ENCODE measurements at places on chromosomes 11 and 22. TPM values are rescaled to one million over a fixed set of nuclear protein-coding genes. Genes with fewer than 3 reads are reported as not detected.

The PLAAT2 gene
- total RNA-seq: 1.3 TPM

The CCDC73 gene
- 0.13 TPM for total RNA-seq

The KBTBD3 gene
- total RNA-seq: 5.8 TPM

The RPS19BP1 gene
- total RNA-seq: 55.2 TPM

The TP53AIP1 gene
- total RNA-seq: 4.6 TPM

The H19 gene
- total RNA-seq: 59.4 TPM

The VSIG10L2 gene
- total RNA-seq: 0.38 TPM

The NUP160 gene
- 21.4 TPM for total RNA-seq

- DNase-seq: no peak
Observed at GRCh38 chr22:31977939-31978338, 33.6 kb downstream of the YWHAH start.

- peak; percentile 2 for DNase-seq
Observed at GRCh38 chr11:114821621-114822412, 143.5 kb downstream of the NXPE2 start.

GRCh38 chr11:121555121-121555520, 102.4 kb upstream of the SORL1-AS1 start:
- no peak for DNase-seq

DNA sequence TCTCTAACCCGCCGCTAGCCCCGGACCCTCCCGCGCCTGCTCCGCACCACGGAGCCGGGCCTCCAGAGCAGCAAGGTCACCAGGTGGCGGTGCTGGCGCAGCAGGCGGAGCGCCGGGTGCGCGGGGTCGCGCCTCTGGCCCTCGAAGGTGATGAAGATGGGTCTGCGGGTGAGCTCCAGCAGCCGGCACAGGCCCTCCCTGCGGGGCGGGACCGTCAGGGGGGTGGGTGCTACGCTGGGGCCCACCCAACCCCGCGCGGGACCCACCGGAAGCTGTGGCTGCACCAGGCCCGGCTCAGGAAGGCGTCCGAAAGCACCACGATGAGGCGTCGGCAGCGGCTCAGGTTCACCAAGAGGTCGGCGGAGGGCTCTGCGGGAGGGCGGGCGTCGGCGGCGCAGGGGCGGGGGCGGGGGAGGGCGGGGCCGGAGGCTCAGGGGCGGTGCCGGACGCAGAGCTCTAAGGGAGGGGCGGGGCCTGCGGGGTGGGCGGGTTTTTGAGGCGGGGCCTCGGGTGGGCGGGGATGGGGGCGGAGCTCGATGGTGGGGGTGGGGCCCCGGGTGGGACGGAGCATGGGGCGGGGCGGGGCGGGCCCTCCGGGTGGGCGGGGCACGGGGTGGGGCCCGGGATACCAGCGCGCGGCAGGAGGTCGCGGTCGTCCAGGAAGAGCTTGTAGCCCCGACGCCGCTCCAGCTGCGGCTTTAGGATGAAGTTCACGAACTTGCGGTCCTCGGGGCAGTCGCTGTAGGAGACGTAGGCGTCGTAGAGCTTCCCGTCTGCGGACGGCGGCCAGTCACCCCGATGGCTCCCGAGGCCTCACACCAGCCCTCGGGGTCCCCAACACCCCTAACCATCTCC, 7.8 kb downstream of the SIGIRR start:
- DNase-seq: peak; percentile 73

DNA sequence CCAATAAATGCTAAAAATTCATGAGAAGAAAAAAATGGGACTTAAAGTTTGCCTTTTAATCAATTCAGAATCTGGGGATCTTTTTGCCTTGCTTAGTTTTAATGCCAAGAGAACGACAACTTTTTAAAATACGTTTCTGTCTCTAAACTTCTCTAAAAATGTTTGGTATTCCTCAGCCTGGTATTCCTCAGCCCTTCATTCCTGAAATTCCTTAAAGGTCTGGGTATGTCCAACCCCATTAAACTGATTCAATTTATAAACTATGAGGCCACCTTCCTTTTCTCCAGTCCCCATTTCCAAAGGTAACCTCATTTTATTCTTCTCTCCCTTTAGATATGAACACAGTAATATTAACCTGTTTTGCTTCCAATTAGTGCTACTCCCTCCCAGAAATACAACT, 16.6 kb downstream of the POLA2 start:
- no peak for DNase-seq

DNA sequence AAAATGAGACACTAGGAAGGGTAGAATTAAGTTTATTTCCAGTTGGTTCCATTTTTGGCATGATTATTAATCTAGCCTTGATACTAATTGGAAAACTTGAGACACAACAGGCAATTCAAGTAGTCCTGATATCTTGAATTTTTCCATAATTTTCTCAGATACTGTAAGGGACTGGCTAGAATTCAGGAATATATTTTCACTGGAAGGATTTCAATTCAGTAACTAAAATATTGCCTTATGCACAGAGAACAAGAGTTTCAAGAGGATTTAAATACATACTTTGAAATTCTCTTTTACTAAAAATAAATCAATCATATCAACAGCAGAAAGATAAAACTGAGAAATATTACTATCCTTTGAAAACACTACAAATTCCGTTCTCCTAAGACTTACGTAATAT, 632.9 kb downstream of the LRRC4C start:
- DNase-seq: no peak

DNA sequence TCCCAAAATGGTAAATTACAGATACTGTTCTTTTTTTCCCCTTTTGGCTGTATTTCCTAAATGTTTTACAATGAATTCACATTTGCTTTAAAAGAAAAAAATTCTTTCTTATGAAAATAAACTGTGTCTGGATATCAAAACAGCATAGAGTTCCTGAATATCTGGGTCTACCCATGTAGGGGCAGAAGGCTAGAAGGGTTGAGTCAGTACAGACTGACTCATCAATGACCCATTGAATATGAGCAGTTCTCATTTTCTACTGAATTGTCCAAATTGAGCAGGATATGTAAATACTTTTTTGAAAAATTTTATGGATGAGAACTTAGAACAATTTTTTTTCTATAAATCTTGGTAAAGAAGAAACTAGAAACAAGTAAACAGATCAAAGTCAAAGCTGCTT, 16.3 kb upstream of the C11orf87 start:
- DNase-seq: peak; percentile 46

- peak; percentile 37 for DNase-seq
Observed at GRCh38 chr11:12981676-12982522, 27.2 kb upstream of the RASSF10 start.

DNA sequence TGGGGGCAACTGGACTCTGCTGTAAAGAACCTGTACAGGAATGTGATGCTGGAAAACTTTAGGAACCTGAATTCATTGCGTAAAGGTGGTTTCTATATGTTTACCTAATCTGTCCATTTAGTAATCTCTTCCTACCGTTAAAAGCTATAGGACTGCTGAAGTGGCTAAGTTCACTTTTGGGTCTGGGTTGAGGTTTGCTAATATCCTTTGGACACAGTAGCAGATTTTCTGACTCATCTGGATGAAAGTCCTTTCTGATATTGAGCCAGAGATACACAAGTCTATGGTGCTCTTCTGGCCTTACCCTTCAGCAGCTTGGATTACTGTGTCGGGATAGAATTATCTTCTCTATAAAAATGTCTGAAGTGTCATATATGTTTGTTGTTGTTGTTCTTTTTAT, 16.9 kb downstream of the ZNF215 start:
- no peak for DNase-seq

GRCh38 chr11:87353771-87354345, 316.1 kb downstream of the TMEM135 start:
- DNase-seq: no peak

Data from bronchial epithelial cell (primary cell).